Stimulated activated CD4-positive, alpha-beta T cell treated with anti-CD3 and anti-CD28 coated beads, Interleukin-4, amount 100 ng/mL, for 48 hours (primary cell): ENCODE measurements at places on chromosomes 11 and 22.

GRCh38 chr11:79570104-79570503, 129.3 kb upstream of the TENM4 start:
- DNase-seq: no peak

DNA sequence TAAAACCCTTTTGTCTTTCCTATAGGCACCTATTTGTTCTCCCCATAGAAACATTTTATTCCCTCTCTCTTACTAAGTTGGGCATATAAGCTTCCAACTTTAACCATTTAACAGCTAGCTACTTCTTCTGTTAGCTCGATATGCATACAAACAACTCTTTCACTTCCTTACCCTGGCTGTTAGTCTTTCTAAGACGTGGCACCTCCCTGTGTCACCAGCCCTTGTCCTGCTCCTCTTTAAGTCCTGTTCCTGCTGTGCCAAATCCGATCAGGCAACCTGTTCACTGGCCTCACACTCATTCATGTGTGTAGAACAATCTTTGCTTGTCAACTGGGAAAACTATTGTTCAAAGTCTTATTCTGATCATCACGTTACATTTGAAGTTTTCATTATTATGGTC, 1376.1 kb upstream of the TENM4 start:
- no peak for DNase-seq

DNA sequence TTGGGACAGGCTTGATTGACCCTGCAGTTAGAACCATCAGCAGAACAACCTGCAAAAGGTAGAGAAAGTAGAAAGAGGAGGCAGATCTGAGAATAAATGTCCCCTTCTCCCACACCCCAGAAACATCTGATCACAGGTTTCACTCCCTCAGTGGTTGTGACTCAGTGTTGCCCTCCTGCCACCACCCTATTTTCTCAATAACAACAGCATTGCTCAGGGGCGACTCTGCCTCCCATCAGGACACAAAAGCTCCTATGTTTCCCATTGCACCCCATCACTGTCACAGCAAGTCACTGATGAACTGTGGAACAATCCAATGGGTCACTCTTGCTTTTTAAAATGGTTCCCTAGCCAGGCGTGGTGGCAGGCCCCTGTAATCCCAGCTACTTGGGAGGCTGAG, 110.2 kb downstream of the RASSF10 start:
- DNase-seq: no peak

- DNase-seq: no peak
Measured at GRCh38 chr11:65355776-65356393, 1.3 kb downstream of the TIGD3 start.

- DNase-seq: no peak
Measured at GRCh38 chr11:82989628-82990404, 81.9 kb downstream of the RAB30 start.

DNA sequence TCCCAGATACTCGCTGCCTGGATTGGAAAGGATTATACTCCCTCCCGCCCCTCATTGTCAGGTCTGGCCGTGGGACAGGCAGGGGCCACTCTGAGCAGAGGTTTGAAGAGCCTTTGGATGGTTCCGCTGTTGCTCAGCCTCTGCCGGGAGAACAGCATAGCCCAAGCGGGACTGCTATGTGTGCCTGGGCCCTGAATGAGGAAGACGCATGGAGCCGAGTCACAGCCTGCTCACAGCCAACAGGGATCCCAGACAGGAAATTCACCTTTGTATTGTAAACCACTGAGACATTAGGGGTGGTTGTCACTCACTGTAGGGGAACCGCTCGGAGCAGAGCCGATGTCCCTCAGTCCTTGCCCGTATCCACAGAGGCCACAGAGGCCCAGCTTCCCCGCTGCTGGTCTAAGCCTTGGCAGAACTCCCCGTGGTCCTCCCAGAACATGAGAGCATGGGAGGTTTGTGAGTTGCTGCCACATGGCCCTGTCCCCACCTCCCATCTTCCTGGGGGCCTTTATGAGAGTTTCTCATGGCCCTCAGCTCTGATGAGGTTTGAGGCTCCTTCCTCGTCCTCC, 10.7 kb upstream of the FAM118A start:
- no peak for DNase-seq

DNA sequence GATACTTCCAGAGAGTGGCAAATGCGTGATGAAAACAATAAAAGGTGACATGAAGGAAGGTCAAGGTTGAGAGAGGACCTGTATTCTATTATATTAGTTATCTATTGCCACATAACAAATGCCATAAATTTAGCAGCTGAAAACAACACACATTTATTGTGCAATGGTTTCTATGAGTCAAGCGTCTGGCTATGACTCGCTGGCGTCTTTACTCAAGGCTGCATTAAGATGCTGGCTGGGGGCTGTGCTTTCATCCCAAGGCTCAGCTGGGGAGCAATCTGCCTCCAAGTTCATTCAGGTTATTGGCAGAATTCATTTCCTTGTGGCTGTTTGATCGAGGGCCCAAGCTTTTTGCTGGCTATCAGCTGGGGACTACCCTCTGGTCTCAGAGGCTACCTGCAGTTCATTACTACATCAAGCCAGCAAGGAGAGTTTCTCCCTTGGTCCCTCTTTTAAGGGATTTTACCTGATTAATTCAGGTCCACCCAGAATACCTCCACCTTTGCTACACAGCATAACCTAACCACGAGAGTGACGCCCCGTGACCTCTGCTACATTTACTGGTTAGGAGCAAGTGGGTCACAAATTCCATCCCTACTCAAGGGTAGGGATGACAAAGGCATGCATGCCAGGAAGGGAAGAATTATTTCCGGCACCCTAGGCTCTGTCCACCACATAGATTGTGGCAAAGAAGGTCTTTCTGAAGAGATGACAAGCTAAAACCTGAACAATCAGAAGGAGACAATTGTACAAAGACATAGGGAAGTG, 549.1 kb downstream of the MN1 start:
- no peak for DNase-seq

DNA sequence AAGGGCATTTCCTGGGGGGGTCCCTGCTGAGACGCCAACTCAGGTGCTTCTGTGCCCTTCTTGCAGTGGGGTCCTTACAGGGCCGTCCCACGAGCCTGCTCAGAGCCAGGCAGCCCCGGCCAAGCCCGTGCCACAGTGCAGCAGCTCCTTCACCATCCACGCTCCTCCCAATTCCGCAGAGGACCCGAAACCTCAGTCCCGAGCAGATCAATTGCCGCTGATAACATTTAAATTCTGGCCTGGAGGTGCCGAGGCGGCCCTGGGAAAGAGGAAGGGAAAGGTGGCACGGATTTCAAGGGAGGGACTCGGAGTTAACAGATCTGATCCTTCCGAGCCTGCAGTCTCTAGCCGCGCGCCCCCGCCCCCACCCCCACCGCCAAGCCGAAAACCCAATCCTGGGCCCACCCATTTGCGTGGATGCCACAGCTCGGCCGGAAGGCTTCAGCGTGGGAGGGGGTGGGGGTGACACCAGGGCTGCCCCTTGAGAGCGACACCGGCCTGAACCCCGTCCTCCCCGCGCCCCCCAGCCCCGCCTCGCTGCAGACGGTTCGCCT, 32.3 kb upstream of the JAM3 start:
- no peak for DNase-seq

GRCh38 chr11:85718991-85719807, 33.2 kb upstream of the CCDC89 start:
- no peak for DNase-seq

DNA sequence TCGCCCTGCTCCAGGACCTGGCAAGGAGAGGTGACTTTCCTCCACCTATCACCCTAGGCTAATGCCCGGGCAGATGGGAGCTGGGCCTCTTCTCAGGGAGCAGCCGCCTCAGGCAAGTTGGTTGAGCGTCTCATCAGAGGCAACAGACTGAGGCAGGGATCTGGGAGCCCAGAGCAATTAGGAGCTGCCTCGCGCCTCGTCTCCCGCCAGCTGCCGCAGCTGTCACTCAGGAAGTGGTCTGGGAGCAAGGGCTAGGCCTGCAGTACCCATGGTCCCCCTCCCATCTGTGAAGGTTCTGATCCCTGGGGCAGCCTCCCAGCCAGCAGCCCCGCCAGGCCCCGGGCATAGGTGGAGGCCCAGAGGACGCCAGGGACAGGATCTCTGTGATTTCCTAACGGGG, 4.6 kb upstream of the CABP7 start:
- no peak for DNase-seq

DNA sequence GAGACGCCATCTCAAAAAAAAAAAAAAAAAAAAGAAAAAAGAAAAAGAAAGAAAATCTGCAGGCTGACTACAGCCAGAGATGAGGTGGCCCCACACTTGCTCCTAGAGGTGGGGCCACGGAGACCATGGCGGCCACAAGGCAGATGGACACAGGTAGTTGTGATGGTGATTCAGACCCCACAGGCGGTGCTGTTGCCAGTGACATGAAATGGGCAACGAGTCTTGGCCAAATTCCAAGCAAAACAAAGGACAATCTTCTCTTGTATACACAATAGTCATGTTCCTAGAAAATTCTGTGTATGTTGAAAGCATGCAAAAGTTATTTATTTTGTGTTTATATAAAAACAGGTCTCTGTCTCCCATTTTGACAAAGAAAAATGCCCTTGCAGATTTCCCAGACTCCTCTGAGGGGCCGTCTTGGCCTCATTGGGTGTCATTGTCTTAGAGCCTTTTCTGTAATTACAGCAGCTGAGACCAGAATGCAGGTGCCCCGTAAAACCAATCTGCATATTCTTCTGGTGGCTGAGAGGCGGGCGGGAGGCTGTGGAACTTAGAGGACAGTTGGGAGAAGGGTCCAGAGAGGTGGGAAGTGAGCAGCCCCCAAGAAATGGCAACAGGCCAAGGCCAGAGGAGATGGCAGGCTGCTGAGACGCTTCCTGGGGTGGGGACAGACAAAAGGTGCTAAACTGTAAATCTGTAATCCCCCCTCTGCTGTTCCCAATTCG, 22.5 kb upstream of the DAGLA start:
- no peak for DNase-seq

GRCh38 chr22:40957601-40958000, 6.4 kb downstream of the RBX1 start:
- DNase-seq: no peak

GRCh38 chr11:79486242-79486984, 45.6 kb upstream of the TENM4 start:
- no peak for DNase-seq

GRCh38 chr11:27319072-27319471, 43.9 kb downstream of the CCDC34 start:
- no peak for DNase-seq

- no peak for DNase-seq
Measured at GRCh38 chr11:6579681-6580080, 23.7 kb downstream of the RRP8 start.

DNA sequence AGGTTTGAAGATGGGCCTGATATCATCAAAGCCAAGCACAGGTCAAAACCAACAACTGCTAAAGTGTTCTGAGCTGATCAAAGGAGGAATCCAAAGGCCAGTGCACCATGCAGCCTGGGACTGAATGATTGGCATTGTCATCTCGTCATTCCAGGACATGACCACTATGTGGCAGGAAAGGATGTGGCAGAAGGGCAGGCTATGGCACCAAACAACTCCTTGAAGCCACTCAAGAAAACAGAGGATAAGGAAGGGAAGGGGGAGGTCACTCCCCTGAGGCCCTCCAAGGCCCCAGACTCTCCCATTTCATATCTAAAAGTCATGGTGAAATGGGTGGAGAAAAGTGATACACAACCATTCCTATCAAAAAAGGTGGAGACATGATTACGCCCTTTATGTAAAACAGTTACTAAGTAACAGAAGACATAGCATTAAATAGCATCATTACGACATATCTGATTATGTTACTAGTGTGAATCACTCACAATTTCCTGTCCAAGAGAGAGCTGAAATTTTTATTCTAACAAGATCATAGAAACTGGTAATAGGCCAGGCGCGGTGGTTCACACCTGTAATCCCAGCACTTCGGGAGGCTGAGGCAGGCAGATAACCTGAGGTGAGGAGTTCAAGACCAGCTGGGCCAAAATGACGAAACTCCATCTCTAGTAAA, 49.3 kb downstream of the AHNAK start:
- no peak for DNase-seq

DNA sequence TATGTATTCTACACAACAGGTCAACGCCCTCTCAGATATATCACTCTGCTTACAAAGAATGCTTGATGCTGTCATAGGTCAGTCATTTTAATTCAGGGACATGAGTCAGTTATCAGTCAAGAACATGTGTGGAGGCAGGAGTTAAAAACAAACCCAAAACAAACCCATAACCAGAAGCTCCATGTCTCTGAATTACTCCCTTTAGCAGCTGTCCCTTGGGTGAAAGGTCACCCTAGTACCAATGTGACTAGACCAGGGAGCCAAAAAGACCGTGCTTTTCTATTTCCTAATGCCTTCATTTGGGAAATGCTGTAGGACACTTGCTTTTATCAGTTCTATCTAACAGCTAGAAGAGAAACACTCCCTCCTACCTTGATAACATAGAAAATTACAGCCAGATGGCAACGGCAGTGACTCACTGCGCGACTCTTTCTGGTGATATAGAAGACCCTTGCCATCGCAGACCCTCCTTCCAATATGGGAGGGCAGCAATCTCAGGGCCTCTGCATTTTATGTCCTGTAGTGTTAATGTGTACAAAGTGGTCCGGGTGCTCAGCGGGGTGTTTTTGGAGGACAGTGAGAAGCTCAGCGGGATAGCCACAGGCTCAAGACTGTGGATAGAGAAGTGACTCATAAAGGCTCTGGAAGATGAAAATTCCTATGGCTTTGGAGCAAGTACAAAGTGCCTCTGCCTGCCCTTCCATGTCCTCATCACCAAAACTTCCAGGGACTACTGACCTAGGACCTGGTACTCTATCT, 24.8 kb downstream of the APOL5 start:
- DNase-seq: no peak

GRCh38 chr11:14607713-14608112, 35.9 kb upstream of the PDE3B start:
- DNase-seq: no peak

DNA sequence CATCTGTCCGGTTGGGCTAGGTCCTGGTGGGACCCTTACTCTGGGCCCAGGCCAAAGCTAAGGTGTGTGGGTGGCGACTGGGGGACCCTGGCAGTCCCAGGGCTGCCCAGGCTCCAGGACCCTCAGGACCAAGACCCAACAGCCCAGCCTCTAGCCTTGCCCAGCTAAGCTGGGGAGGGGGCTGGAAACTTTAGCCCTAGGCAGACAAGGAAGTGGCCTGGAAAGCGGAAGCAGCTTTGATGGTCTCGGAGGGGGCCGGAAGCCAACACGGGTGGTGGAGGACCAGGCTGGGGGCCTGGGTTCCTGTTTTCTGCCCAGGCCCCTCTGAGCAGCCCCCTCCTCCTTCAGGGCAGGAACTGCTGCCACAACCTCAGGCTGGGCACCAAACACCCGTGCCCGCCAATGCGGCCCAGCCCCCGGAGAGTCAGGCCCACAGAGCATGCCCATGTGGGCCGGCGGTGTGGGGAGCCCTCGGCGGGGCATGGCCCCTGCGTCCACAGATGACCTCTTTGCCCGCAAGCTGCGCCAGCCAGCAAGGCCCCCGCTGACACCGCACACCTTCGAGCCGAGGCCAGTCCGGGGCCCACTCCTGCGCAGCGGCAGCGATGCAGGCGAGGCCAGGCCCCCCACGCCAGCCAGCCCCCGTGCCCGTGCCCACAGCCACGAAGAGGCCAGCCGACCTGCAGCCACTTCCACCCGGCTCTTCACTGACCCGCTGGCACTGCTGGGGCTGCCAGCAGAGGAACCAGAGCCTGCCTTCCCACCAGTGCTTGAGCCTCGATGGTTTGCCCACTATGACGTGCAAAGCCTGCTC, 2.8 kb downstream of the SIPA1 start:
- DNase-seq: no peak

GRCh38 chr11:2995893-2996554, 3.9 kb upstream of the NAP1L4 start:
- DNase-seq: no peak
